ENCODE measurements at places on chromosomes 5 and 9.

DNA sequence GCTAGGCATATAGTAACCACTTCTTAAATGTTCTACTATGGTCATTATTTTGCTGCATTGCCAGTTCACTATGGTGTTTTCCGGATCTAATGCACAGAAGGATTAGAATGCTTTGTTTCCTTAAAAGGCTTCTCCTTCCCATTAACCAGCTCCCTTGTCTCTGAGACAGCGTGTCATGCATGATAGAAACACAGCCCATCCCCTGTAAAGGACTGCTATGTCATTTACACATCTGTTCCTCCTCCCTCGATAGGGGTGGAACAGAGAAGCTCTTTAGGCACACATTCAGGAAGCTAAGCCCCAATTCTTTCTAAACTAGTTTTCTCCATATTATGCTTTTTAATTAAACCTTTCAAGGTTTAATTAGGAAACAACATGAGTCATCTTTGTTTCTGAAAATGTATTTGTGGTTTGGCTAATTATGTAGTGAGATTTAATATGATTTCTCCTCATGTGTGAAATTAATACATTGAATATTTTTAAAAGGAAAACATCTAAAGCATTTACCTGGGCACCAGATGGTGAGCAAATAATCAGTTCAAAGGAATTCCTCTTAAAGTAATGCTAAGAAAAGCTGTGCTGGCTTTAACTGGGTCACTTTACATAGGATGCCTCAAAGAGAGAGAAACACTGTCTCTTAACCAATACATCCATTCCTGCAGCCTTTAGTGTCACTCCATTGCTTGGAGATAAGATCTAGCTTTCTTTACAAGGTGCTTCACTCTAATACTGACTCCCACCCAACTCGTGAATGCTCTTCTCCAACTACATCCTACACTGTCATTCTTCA, 133.3 kb upstream of the PPP1R2B start:
- no peak for DNase-seq

GRCh38 chr9:98856982-98857381, 49.5 kb downstream of the GALNT12 start:
- no peak for DNase-seq

DNA sequence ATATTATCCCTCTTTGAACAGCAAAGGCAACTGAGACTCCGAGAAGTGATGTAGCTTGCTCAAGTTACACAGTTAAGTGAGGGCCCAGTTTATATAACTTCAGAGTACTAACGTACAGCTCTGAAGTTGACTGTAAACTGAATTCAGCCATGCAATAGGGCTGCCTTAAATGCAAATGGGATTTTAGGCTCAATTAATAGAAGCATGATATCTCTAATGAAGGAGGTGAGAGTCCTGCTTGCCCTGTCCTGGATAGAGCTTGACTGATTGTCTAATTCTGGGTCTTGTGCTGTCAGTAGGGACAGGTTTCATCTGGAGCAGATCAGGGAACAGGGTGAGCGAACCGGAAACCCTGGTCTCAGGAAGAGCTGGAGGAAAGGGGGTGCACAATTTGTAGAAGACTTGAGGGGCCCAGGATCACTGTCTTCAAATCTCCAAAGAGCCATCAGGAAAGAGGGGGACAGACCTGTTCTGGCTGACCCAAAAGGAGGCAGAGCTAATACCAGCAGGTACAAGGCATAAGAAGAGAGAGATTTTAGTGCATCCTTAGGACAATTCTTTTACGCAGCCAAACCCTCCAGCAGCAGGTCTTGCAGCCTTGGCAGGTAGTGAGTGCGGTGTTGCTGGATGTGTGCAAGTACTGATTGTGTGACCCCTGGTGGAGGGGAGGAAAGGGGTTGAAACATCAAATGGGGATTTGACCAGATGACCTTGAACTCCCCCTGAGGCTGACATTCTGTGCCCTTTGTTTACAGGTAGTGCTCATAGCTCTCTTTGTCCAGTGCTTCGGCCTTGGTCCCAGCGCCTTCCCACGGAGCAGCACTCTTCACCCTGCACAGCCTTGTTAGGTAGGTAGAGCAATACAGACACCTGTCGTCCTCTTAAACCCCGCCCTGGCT, 13.0 kb downstream of the GSN start:
- DNase-seq: no peak

DNA sequence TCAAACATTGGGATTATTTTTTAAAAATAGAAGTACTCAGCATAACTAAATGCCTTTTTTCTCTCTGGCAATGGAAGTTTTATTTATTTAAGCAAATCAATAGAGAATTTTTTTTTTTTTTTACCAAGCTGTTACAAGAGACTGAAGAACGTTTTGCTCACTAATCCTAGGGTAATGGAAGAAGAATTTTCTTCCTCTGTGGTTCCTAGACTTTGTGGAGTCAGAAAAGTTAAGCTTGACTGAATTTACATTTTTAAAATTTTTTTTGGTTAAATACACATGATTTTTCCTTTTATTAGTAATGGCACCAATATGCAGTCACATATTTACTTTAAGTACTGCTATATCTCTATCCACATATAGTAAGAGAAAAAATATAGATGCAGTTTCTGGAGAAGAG, 189.8 kb downstream of the PCSK1 start:
- no peak for DNase-seq

GRCh38 chr9:37100741-37101140, 19.6 kb upstream of the ZCCHC7 start:
- DNase-seq: no peak

DNA sequence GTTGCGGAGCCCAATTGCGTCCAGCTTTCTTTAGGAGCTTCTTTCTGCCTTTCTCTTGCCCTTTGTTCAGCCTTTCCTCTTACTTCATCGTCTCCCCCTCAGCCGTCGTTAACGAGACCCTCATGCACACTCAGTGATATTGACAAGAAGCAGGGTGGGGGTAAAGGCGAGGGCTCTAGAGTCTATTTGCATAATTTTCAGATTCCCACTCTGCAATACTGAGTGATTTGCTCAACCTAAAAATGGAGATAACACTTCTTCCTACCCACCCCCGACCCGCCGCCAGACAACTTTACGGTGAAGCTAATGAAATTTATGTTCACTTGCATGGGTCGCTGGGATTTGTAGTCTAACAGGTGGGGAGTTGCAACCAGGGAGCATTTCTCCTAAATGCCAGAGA, 1.3 kb upstream of the TBC1D2 start:
- peak; percentile 42 for DNase-seq

DNA sequence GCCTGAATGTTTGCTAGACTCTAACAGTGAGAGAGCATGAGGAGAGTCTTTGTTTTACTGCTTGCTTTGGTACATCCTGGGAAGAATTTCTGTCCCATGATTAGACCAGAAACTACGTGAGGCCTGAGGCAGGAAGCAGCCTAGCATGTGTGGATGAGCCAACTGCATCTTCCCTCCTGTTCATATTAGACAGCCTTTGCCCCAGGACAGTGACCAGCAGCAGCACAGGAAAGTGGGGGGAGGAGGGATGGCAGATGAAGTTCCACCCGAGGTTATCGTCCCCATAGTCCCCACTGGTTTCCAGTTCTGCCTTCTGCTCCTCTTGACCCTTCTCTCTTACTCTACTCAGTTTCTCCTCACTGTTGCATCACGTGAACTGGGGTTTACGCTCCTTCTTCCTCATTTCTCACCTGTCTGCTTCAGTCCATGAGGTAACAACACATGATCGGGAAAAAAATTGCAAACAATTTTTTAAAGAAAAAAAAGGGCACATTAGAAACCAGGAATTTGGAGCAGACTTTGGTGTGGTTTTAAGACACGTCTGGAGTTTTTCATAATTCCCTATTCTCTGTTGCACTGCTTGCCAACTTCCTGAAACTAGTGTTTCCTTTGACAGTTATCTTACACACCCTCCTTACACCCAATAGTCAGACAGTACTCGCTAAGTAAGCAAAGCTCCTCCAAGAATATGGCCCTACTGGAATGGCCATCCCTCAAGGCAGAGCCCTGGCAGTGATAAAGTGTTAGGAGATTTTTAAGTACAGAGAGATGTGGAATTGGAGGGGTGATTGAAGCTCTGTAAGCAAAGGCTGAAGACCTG, 84.1 kb downstream of the SNX18 start:
- DNase-seq: no peak

DNA sequence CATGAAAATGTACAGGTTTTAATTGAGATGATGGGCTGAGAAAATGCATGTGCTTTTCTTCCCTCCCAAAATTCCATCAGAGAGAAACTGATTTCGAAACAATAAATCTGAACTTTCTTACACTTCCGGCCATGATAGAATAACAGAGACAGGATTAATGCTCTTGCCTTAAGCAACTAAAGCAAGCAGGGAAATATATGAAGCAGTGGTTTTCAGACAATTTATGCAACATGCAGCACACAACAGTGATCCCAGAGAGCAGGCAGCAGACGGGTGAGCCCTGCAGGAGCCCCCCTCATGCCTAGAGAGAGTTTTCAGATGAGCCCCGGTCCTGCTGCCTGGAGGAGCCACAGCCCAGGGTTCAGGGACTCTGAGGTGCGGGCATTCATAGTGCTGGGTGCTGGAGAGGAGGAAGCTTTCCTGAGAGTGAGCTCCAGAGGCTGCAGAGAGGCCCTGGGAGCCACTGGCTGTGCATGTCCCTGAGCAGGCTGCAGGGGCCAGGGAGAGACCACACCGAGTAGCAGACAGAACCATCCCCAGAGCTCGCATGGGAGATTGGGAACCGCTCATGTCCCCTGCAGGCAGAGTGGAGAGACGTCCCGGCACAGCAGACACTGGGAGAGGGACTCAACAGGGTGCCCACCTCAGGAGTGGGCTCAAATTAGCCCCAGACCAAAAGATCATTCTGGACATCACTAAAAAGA, 143.5 kb downstream of the OLFM1 start:
- DNase-seq: no peak

DNA sequence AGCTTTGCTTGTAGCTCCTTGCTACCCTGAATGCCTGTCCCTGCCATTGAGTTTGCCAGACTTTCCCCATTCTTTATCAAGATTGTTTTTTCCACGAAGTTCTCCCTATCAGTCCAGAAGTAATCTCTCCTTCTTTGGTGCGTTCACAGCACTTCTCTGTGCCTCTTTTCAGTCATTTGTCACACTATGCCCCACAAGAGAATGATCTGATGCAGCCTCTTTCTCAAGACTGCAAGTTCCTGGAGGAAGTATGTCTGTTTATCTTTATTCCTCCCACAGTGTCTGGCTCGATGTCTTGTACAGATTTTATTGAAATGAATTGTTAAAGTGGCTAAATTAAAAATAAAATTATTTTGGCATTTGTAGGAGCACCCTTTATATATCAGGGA, 99.3 kb downstream of the CCDC192 start:
- DNase-seq: no peak

- no peak for DNase-seq
These were observed 290.8 kb downstream of the DNAH5 start for GRCh38 chr5:13653709-13654108.

DNA sequence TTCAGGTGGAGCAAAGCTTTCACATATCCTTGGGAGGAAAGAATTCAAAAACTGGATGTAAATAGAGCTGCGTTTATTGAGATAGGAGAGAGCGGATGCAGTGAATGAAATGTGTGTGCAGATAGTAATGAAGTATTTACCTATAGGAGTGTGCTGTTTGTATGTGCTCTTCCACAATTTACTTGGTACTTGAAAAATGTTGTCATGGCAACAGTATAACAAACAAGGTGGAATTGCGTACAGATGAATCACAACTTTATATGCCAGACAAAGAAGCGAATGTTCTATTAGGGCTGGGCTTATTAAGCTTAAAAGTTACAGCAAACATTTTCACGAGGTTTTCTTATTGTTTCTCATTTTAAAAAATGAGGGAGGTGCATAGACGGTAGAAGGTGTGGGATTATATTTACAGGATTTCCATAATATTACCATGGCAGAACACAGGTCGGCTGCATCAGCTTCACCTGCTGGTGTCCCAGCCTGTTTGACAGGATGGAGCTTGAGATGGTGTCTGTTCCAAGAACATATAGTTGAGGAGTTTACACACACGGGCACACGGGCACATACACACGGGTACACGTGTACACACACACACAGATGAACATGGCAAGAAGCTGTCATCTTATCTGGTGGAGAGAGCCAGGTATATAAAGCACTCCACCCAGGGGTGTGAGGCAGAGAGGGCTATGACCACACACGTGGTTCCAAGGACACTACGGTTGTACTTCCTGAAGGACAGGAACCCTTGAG, 155.7 kb downstream of the RMI1 start:
- no peak for DNase-seq

DNA sequence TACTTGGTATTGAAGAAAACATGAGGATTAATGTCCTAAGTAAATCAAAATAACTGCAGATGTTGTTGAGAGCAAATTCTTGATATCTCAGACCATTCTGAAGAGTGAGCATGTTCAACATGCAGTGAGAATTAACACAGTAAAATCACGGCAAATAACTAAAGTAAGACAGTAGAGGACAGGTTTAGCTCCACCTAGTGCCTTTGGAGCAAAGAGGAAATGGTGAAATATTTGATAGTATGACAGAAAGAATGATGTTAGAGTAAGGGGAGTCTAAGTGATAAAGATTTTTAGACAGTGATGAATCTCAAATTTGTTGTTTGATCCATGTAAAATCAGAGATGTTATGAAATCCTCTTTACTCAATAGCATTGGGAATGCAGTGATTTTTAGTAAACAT, 424.2 kb downstream of the TMEM161B start:
- no peak for DNase-seq

- no peak for DNase-seq
These were observed 478.3 kb downstream of the DMRT2 start for GRCh38 chr9:1528456-1528855.

GRCh38 chr5:146218168-146218567, 14.8 kb downstream of the RBM27 start:
- DNase-seq: no peak

- peak; percentile 6 for DNase-seq
These were observed 89.8 kb downstream of the SLC1A3 start for GRCh38 chr5:36696059-36696673.

DNA sequence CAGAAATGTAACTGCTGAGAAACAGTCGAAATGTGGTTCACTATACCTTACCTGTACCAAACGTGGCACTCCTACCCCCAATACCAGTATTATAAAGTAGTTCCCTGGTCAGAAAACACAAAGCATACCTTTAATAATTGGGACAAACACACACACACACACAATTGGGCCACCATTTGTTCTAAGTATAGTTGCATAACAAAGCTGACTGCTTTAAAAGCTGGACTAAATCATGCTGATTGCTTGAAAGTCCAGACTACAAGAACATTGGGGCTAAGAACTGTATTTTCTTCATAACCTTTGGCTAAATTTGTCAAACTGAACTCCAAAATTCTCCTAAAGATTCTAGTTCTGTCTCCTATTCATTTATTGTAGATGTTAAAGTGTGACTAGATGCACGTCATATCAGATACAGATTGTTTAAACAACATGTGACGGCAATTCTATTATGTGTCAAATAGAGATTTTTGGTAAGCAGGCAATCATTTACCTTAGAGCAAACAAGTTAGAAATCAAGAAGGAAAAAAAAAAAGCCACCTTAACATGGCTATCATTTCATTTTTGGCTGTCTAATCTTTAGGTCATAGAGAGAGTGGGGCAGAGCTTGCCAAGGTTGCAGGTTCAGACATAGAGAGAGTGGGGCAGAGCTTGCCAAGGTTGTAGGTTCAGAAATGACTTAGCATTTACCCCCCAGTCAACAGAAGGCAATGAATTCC, 265.1 kb downstream of the ARL15 start:
- no peak for DNase-seq
